Cerebellar cortex (tissue), 1 donor: ENCODE measurements at places on chromosomes 3 and 15.

GRCh38 chr15:68833700-68834331 is 13.1 kb upstream of the ANP32A start:
- no peak for DNase-seq

DNA sequence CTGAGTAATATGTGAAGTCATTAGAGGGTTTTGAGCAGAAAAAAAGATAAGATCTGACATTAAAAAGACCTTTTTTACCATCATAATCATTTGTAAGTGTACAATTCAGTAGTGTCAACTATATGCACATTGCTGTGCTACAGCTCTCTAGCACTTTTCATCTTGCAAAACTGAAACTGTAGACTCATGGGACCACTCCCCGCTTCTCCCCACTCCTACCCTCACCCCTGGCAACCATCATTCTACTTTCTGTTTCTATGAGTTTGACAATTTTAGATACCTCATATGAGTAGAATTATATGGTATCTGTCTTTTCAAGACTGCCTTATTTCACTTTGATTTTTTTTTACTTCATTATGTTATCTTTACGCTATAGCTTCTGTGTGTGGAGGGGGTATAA is 112.8 kb downstream of the NSUN3 start:
- no peak for DNase-seq

- no peak for DNase-seq
Observed at GRCh38 chr3:162643245-162643644, 1146.6 kb downstream of the OTOL1 start.

GRCh38 chr15:95394186-95395067 is 936.1 kb upstream of the NR2F2 start:
- DNase-seq: no peak

DNA sequence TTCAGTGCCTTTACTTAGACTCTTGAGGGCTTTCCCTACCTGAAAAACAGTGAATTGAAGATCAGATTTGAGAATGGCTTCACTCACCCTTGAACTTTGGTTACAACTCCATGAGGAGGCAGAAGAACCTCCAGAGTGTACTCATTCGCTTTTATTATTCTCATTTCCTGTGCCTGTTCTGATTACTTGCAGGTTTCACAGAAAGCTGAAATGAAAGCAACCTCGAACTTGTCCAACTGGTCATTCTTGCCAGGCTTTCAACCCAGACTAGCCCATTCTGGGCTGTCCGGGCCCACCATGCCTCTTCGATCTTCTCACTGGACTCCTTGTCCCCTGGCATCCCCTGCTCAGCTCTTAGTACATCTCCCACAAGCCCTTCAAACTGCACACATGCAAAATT is 20.2 kb upstream of the THUMPD3 start:
- no peak for DNase-seq

GRCh38 chr15:42140383-42141070 is 15.9 kb downstream of the PLA2G4F start:
- DNase-seq: no peak
